ENCODE measurements at places on chromosomes 1 and 21. TPM values are rescaled to one million over a fixed set of nuclear protein-coding genes. Genes with fewer than 3 reads are reported as not detected.
A peak's percentile ranks its signal among the peaks of the same experiment; 100 is the strongest.

Gene RPTN
- not detected for total RNA-seq

Gene SYT6
- not detected for total RNA-seq

Gene CA14
- total RNA-seq, result 0.36 TPM

DNA sequence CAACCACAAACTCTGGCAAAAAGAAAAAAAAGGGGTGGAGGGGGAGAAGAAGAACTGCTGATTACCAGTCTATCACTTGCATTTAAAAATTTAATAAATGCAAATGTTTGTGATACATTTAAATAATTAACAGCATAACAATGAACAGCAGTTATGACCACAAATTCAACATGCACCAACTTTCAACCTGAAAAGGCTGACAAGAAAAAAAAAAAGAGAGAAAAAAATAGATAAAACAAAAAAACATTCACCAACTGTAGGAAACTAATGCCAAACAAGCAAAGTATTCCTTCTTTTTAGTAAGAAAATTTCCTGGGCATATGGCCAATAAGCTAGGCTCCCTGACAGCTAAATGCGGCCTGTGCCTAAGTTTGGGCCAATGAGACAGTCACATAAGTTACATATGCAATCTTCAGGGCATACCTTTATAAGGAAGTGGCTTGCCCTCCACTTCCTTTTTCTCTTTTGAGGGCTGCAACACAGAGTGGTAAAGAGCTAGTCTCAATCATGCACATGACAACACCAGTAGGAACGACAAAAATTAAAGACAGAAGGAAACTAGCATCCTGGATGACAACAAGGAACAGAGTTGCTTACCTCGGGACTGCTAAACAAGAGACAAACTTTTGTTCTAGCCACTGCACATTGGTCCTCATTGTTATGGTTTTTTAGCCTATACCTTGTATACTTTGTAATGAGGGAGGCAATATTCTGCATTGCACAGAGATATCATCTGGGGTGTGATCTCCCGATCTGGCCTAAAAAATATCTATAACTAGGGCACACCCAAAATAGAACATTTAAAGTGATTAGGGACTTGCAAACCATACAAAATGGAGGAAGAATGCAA is 24.2 kb upstream of the PHTF1 start:
- H3K27me3 ChIP-seq, result no peaks in the 10 kb centered on the region
- H3K36me3 ChIP-seq, result peaks cover 10% of the 10 kb centered on the region
- DNase-seq, result no peak
- H3K27ac ChIP-seq, result peak overlapping the region; percentile 23

DNA sequence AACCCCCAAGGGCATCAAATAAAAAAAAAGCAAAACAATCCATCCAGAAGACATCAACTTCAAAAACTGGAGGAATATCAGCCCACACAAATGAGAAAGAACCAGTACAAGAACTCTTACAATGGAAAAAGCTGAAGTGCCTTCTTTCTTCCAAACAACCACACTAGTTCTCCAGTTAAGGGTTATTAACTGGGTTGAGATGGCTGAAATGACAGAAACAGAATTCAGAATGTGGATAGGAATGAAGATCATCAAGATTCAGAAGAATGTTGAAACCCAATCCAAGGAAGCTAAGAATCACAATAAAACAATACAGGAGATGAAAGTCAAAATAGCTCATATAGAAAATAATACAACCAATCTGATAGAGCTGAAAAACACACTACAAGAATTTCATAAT is 104.5 kb downstream of the NME7 start:
- no peak for DNase-seq
- no peaks in the 10 kb centered on the region for H3K36me3 ChIP-seq
- no peaks in the 10 kb centered on the region for H3K27me3 ChIP-seq
- no peak overlapping the region for H3K27ac ChIP-seq

Gene ZNF683
- total RNA-seq, result not detected

Gene S100A7
- total RNA-seq, result not detected

DNA sequence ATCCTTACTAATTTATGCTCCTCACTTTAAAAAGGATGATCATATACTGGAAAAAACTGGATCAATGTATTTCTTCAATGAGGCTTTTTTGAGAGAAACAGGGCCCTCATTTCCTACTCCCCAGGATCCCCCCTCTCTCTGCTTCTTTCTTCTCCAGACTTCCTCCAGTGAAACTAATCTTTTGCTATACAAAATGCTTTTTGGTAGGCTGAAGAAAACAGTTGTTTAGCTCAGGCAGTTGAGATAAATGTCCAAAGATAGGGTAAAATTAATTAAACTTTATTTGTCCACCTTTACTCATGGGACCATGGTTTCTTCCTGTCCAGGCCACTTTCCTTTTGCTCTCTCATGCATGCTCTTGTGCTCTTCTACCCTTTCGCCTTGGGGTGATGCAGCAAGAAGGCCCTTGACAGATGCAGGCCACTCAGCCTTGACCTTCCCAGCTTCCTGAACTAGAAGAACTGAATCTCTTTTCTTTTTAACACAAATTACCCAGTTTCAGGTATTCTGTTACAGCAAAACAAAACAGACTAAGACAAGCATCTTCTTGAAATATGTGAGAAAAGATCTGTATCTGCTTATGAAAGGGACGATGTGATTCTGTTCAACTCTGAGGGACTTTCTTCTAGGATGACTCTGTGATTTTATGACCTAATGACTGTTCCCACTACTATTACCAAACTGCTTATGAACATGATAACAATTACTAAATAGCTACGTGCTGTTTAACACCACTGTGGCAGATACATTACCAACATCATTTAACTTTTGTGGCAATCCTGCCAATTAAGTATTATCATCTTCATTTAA is 63.7 kb downstream of the NVL start:
- H3K27me3 ChIP-seq, result no peaks in the 10 kb centered on the region
- DNase-seq, result no peak
- H3K36me3 ChIP-seq, result peaks cover 58% of the 10 kb centered on the region
- H3K27ac ChIP-seq, result no peak overlapping the region

- H3K36me3 ChIP-seq, result no peaks in the 10 kb centered on the region
- no peak overlapping the region for H3K4me3 ChIP-seq
- no peak overlapping the region for H3K27ac ChIP-seq
- DNase-seq, result no peak
- peaks cover 32% of the 10 kb centered on the region for H3K27me3 ChIP-seq
Measured at GRCh38 chr21:36022427-36023091, 37.8 kb downstream of the SETD4 start.

DNA sequence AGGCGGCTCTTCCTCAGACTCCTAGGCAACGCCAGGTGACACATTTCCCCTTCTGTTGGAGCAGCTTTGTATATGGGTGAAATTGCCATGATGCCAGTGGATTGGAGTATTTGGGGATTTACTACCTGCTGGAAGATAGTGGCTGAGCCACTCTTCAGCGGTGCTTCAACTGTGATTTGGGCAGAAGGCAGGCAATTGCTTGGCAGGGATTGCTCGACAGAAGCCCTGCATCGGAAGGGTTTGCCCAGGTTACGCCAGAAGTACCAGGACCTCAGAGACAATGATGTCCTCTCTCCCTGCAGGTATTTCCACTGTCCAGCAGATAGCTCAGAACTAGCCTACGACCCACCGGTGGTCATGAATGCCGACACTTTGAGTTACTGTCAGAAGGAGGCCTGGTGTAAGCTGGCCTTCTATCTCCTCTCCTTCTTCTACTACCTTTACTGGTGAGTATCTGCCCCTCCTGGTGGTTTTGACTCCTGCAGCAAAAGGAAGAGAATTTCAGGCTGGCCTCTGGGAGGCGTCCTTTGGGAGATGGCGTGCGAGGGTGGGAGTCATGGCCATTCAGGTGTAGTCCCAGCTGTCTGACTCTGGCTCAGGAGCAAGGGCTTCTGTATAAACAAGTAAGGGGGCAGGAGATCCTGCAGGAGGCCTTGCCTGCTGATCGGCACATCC is 118.3 kb downstream of the CNIH3 start:
- H3K27me3 ChIP-seq, result peaks cover 38% of the 10 kb centered on the region
- peak; percentile 33 for DNase-seq
- no peak overlapping the region for H3K27ac ChIP-seq

DNA sequence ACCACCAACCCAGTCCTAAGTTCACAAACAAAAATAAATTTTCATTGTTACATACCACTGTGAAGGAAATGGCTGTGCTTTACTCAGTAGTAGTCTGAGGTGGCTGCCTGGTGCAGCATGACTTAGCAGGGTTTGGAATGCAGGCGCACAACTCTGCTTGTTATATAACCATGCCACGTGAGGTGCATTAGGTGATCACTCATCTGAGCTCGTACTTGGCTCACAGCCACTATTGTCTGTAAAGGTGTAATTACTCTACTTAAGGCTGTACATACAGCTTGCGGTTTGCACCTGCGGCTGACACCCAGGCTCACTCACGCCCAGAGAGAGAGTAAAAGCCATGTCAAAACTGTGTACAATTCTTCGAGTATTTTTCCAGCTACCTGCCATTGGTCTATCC is 599.4 kb downstream of the LTN1 start:
- no peaks in the 10 kb centered on the region for H3K36me3 ChIP-seq
- no peak for DNase-seq
- no peaks in the 10 kb centered on the region for H3K27me3 ChIP-seq
- no peak overlapping the region for H3K4me3 ChIP-seq
- H3K27ac ChIP-seq, result no peak overlapping the region

Gene TOR1AIP2
- total RNA-seq, result 107 TPM

DNA sequence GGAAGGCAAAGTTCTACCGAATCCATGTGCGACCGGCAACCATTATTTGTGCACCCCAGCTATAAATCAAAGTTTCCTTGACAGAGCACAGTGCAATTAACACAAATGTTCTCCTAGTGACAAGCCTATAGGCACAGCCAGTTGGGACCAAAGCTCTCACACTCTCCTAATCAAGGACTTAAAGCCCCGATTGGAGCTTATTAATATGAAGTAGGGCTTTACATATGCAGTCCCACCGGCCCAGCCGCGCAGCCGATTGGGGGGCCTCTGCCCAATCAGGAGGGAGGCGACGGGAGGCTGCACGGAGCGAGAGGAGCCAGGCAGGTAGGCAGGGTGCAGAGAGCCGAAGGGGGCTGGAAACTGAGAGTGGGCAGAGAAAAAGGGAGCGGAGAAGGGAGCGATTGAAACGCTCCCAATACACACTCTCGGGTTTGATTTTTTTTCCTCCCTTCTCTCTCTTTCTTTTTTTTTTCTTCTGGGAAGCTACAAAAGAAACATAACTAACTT is at the start of gene ESRRG:
TSS of gene ESRRG (minus strand) at position 156 of the 507 bp plus-strand sequence. CDS start at position 26, 130 bp downstream.
- no peak within 1 kb of the TSS for H3K4me3 ChIP-seq
- no peaks in the 10 kb centered on the region for H3K4me1 ChIP-seq
- H3K36me3 ChIP-seq, result no peaks in the 10 kb centered on the region

Gene MYOM3
- total RNA-seq, result not detected

DNA sequence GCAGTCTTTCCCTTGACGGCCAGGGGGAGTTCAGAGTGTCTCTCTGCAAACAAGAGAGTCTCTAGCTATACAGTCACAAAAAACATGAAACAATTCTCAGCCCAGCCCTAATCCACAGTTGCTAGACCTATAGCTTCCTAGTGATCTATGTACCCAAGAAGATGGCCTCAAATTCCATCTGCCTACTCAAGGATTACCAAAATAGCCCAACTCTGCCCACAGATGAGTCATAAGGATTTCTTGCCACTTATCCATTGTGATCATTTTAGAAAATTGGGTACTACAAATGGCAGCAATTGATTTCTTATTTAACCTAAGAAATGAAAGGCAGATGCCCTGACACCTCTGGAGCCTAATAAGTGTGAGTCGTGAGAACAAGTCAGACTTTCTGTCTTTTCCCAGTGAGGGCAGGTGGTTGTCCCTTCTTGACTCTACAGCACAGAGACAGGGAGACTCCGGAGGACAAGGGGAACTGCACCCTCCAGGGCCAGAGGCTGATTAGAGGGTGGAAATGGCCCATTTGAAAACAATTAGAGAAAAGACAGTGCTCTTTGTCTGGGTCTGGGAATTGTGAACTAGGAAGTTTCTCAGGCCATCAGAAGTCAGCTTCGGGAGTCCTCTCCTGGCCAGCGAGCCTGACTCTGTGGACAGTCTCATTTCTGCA is 65.4 kb downstream of the ABCA4 start:
- H3K4me1 ChIP-seq, result no peaks in the 10 kb centered on the region
- no peaks in the 10 kb centered on the region for H3K27me3 ChIP-seq
- no peaks in the 10 kb centered on the region for H3K36me3 ChIP-seq
- DNase-seq, result no peak

GRCh38 chr1:4005431-4005830 is 105.4 kb upstream of the C1orf174 start:
- H3K4me3 ChIP-seq, result no peak overlapping the region
- no peak overlapping the region for H3K27ac ChIP-seq
- no peak for DNase-seq
- peaks cover under 1% of the 10 kb centered on the region for H3K27me3 ChIP-seq

DNA sequence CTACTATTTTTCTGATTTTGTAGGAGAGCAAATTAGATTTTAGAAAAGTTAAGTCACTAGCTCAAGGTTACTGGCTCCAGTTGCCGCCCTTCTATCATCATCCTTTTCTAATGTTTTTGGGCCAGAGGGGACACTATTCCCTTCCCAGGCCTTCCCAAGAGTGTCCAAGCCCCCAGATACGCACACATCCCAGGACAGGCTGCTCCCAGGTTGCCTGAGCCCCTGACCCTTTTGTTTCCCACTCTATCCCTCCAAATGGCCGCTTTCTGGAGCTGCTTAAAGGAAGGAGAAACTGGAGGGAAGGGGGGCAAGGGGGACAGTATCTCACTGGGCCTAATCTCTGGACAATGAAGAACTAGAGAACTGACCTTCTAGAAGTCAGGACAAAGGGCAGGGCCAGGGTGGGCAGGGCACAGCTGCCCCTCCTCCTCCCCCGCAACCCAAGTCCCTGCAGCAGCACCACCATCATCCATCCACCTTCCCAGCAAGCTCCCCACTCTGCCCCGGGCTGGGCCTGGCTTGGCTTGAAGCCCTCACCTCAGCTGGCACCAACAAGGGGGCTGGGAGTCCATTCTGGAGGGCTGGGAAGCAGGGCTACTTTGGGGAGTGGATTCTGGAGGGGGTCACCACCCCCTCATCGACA is 1.1 kb upstream of the MAP7D1 start:
- H3K27ac ChIP-seq, result peak overlapping the region; percentile 84
- H3K27me3 ChIP-seq, result no peaks in the 10 kb centered on the region
- H3K36me3 ChIP-seq, result peaks cover 12% of the 10 kb centered on the region
- DNase-seq, result no peak

DNA sequence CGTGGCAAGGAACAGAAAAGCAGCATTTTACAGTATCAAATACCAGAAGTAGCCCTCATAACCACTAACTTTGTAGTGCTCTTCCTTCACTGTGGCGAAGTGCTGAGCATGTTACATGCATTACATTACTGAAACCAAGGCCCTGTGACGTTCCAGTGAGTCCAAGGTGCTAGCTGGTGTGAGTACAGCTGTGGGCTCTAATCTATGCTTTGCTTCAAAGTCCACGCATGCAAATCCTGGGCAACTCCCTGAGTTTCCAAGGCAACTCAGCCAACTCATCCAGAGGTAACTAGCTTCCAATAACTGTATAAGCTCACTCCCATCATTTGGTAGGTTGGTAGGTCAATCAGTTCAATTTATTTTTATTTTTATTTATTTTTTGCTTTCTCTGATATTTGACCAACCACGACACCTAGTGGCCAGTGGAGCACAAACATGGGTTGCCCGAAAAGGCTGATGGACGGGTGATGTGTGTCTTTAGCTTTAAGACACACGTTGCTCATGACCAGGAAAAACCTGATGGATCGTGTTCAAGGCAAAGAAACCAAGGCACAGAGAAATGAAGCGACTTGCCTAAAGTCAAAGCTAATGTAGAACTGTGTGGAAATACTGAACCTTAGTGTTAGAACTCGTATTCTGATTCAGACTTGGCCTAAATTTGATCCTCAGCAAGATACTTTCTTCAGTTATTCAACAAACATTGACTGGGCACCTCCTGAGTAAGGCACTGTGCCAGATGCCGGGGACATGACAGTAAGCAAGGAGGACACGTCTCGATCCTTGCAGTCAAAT is 73.0 kb downstream of the GNG12 start:
- H3K4me3 ChIP-seq, result no peak overlapping the region
- H3K27me3 ChIP-seq, result no peaks in the 10 kb centered on the region
- H3K27ac ChIP-seq, result peak overlapping the region; percentile 52
- H3K36me3 ChIP-seq, result no peaks in the 10 kb centered on the region
- peak; percentile 84 for DNase-seq
- H3K4me1 ChIP-seq, result peaks cover 3% of the 10 kb centered on the region
